ENCODE measurements at places on chromosomes 11 and 22. TPM values are rescaled to one million over a fixed set of nuclear protein-coding genes. Genes with fewer than 3 reads are reported as not detected.

DNA sequence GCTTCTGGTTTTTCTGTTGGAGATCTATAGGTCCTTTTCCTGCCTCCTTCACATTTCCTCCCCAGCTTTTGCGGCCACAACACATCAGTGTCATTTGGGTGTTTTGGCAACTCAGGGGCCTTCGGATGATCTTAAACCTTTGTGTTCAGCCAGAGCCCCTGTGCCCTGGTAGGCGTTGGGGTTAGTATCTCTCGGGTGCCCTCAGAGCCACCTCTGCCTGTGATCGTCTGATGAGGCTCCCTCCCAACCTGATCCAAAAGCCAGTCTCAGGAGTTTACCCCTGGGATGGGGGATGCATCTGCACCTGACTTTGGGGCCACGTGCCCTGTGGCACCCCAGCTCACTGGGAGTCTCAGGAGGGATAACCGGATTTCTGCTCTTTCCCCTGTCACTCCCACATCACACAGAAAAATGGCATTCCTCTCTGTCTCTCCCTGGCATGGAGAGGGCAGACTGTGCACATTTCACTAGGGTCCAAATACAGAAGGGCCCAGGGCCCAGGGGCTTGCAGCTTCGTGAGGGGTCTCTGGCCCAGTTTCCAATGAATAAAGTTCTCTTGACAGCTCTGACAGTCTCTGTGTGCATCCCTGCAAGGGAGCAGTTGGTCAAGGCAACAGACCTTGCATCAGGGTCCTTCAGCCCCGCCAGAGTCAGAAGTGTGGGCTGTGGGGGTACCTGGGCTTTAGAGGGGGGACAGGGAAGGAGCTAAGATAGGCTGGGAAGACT is 2.6 kb downstream of the RNF26 start:
- no peak for ATAC-seq

DNA sequence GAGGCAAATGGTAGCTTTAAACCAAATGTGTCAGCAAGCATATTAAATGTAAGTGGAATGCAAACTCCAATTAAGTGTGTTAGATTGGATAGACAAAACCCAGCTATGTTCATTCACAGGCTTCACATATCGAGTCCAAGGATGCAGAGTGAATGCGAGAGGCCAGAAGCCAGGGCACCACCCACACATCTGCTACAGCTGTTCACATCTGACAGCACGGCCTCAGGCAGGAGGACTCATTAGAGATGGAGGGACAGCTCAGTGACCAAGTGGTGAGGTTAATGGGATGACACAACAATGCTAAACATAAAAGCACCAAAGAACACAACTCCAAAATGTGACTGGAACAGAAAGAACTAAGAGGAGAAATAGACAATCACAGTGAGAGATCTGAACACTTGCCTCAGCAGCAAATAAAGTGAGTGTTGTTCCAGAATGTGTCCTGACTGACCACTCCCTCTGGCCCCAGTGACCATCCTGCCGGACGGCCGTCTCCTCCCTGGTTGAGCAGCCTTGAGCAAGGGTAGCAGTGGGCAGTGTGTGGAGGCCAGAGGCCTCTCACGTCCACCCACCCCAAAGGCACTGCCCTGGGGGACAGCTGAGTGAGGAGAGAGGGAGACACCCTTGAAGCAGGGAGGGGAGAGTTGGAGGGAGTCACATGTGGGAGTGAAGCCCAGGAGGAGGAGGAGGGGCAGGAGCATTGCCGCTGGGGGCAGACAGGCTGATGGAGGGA is 23.8 kb downstream of the ALG12 start:
- ATAC-seq: no peak

DNA sequence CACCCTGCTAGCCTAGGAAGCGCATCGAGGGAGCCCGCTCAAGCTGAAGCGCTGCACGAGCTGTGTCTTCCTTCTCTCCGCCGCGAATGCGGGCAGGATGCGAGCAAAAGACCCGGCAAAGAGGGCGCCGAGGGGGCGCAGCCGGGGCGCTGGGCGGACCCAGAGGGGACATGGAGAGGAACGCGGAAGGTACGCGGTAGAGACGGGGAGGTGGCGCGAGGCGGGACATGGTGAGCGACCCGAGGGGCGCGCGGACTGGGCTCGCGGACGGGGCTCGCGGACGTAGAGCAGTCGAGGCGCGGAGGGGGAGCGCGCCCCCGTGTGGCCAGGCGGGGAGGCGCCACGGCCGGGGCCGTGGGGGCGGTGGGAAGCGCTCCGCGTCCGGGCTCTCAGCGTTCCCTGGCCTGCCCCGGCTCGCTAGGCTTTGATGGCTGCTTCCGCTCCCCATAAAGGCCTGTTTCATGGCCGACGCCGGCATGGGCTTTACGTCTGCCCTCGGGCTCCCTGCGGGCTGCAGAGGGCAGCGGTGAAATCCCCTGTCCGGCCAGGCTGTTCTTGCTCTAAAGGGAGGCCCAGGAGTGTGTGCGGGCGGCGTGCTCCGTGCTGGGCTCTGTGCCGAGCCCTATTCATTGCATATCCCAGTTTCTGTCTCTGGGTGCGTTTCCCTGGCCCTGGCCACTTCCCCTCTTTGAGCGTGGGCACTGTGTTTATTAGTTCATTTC is 31.2 kb upstream of the TRIM29 start:
- ATAC-seq: peak; percentile 90

- no peak for ATAC-seq
Measured at GRCh38 chr22:37150701-37151100, 985 bp upstream of the IL2RB start.

DNA sequence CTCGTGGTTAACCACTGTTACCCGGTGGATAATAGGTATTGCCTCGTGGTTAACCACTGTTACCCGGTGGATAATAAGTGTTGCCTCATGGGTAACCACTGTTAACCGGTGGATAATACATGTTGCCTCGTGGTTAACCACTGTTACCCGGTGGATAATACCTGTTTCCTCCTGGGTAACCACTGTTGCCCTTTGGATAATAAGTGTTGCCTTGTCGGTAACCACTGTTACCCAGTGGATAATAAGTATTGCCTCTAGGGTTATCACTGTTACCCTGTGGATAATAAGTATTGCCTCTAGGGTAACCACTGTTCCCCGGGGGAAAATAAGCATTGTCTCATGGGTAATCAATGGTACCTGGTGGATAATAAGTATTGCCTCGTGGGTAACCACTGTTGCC is 15.0 kb upstream of the NXPE4 start:
- no peak for ATAC-seq

DNA sequence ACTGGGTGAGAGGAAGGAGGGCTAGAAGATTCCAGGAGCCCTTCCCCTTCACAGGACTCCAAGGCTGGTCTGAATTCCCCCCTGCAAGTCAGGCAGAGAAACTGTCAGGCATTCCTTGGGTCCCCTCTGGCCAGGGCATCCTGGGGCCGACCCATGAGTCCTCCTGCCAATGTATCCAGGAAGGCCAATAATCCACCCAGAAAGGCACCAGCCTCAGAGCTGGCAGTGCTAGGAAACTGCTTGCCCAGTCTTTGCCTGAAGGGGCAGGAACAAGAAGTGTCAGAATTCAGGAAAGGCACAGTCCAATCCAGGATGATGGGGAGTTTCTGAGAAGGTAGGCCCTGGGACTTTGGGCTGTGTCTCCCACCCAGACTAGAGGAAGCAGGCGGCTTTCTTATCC is 41.0 kb downstream of the BUD13 start:
- ATAC-seq: peak; percentile 8

GRCh38 chr11:70397336-70397982 is 870 bp upstream of the CTTN start:
- no peak for ATAC-seq

DNA sequence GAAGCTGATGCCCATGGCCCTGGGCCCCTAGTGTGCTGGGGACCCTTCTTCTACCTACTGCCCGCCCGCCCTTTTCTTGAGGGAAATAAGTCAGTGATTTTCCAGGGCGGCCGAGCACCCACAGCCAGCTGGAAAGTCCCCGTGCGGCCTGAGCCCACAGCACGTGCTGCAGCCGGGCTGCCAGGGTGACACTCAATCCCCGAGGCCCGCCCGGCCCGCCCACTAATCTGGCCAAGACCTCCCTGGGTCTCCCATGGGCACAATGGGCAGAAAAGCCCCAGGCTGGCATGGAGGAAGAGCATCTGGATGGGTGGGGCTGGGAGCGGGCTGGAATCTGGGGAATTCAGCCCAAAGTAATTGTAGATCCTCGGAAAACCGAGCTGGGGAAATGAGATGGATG is 24.8 kb downstream of the WNT7B start:
- no peak for ATAC-seq

DNA sequence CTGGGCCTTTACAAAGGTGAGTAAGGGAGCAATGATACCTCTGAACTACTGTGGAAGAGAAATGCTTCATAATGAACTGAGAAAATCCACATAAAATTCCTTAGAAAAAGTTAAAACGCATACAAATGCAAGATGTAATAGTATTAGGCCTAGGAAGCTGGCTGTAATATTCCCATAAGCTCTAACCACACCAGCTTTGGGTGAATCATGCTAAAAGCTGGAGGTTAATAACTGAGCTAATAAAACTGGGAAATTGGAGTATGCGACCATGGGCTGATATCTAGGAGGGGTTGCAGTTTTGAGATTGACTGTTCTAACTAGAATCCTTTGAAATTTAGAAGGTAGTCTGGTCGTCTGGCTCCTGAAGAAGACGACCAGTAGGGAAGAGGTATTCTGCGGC is 28.6 kb upstream of the RCE1 start:
- no peak for ATAC-seq

DNA sequence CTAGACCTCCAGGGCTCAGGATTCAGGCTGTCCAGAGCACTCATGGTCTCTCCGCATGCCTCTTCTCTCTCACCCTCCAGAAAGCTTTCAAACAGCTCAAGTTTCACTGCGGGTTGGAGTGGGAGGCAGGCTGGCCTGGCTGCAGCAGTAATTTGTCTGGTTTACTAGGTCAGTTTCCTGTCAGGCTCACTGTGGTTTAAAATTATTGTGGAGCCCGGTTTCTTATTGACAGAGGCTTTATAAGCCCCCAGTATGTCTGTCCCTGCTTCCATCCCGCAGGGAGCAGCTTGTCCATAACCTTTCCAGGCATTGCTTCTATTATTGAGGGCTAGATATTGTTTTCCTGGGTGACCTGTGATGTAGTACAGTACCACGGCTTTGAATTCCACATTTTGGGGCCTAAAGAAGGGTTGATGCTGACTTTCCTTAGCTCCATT is 235.3 kb upstream of the SORL1-AS1 start:
- ATAC-seq: no peak

- ATAC-seq: no peak
Measured at GRCh38 chr11:14417617-14418374, 58.8 kb upstream of the RRAS2 start.

DNA sequence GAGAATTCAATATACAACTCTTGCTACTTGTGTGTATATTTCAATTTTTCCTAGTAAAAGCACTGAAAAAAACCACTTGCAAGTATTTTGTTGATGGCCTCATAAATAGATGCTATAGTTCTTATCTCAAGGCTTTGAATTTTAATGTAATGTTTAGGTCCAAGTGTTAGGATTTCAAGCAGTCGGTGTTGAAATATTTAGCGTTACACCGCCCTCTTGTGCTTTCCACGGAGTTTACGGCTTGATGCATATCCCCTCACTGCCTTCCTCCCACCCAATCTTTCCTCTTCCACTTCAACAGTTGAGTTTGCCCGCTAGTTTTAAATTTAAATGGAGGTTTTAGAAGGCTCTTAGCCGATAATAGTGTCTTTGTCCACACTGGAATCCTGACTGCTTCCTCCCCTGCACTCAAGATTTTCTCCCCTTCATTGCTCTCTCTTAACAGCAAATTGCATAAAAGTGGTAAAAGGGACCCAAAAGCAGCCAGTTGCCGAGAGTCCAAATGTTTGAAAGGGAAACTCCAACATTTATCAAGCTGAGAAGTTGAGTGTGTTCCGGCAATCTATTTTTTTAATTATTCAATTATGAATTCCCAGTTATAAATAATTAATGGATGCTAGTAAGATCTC is 25.9 kb upstream of the HTATIP2 start:
- ATAC-seq: no peak

- no peak for ATAC-seq
Measured at GRCh38 chr11:75236062-75236461, 4.5 kb upstream of the TPBGL start.

- ATAC-seq: no peak
Measured at GRCh38 chr11:104134745-104135144, 29.2 kb downstream of the PDGFD start.

DNA sequence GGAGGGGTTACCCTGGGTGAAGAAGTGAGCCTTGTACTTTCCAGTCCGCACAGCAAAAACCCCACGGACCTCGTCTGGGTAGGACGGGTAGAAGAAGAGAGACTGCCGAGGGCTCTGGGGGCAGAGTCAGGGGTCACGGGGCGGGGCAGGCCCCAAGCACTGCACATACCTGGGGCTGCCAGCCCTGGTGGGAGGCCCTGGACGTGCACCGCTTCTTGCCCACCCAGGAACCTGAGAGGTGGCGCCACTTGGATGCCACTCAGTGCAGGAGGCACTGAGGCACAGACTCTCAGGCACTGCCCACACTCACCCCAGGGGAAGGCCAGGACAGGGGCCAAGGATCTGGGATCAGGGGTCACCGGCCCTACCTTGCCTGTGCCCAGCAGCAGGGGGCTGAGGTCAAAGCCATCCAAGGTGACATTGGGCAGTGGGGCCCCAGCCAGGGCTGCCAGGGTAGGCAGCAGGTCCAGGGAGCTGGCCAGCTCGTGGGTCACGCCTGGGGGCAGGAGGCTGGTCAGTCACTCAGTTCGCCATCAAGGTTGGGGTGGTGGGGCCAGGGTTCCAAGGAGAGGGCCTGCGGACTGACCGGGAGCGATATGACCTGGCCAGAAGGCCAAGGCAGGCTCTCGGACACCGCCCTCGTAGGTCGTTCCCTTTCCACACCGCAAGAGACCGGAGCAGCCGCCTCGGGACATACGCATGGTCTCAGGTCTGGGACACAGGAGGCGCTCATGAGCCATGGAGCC is 2.2 kb downstream of the ARSA start:
- no peak for ATAC-seq

DNA sequence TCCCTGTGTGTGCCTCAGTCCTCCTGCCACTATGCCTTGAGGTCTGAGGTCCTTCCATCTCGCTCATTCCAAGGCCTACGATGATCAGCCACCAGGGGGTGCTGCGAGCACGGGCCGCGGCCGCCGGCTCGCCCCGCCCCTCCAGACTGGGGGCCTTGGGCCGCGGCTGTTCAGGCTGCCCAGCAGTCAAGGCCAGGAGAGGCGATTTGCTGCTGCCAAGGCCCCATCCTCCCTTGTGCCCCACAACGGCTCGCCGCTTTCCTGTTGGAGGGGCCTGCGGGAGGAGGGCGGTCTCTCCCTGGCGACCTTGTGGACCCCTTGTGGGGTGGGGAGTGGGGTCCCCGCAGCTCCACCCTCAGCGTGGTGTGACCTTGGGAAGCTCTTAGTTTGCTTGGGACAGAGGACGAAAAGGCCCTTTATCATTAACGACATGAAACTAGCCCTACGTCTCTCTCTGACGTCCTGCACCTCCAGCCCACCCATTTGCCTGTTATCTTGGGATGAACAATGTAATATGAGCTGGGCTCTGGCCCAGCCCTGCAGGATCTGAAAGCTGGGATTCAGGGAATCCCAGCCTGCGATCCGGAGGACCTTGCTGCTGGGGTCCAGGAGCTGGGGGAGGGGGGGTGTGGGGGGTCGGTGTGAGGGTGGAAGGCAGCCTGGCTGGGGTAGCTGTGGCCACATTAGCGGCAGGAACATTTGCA is 5.3 kb upstream of the GALR3 start:
- peak; percentile 91 for ATAC-seq

ALDH3B1 gene
- 6.4 TPM for total RNA-seq

ROM1 gene
- 10.5 TPM for total RNA-seq

HEPN1 gene
- total RNA-seq: not detected

SOX6 gene
- 2.3 TPM for total RNA-seq

RBMXL2 gene
- not detected for total RNA-seq

BACE1 gene
- 23.8 TPM for total RNA-seq

ADAMTS15 gene
- 8.4 TPM for total RNA-seq
